Activated CD4-positive, CD25-positive, alpha-beta regulatory T cell (primary cell): ENCODE measurements at places on chromosomes 3 and 15.

GRCh38 chr3:42511201-42511600, 8.8 kb downstream of the VIPR1 start:
- DNase-seq = no peak

- DNase-seq = no peak
Observed at GRCh38 chr15:70407955-70408354, 310.2 kb upstream of the TLE3 start.

DNA sequence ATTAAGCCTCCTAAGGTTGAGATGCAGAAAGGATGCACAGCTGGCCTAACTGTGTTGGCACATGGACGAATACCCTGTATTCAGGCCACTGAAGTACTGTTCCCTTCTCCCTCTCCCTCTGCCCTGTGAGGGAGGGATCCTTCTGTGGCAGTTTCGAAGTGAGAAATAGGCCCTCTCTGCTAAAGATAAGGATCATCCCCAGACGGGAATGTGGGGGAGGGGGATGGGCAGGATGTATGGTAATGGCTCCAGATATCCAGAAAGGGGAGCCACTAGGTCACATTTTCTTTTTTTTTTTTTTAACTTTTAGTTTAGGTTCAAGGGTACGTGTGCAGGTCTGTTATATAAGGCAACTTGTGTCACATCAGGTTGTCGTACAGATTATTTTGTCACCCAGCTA, 463.1 kb downstream of the TBL1XR1 start:
- DNase-seq = no peak

- no peak for DNase-seq
Observed at GRCh38 chr3:244041-244440, 47.5 kb downstream of the CHL1 start.

GRCh38 chr3:132253262-132253878, 63.8 kb upstream of the ACP3 start:
- DNase-seq = no peak

DNA sequence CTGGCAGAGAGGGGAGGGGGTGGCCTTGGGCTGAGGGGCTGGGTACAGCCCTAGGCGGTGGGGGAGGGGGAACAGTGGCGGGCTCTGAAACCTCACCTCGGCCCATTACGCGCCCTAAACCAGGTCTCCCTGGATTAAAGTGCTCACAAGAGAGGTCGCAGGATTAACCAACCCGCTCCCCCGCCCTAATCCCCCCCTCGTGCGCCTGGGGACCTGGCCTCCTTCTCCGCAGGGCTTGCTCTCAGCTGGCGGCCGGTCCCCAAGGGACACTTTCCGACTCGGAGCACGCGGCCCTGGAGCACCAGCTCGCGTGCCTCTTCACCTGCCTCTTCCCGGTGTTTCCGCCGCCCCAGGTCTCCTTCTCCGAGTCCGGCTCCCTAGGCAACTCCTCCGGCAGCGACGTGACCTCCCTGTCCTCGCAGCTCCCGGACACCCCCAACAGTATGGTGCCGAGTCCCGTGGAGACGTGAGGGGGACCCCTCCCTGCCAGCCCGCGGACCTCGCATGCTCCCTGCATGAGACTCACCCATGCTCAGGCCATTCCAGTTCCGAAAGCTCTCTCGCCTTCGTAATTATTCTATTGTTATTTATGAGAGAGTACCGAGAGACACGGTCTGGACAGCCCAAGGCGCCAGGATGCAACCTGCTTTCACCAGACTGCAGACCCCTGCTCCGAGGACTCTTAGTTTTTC, 4.9 kb downstream of the ISL2 start:
- DNase-seq = no peak

GRCh38 chr3:11136830-11137626, 17.3 kb upstream of the HRH1 start:
- no peak for DNase-seq

GRCh38 chr3:105387122-105387751, 20.5 kb downstream of the ALCAM start:
- DNase-seq = no peak

DNA sequence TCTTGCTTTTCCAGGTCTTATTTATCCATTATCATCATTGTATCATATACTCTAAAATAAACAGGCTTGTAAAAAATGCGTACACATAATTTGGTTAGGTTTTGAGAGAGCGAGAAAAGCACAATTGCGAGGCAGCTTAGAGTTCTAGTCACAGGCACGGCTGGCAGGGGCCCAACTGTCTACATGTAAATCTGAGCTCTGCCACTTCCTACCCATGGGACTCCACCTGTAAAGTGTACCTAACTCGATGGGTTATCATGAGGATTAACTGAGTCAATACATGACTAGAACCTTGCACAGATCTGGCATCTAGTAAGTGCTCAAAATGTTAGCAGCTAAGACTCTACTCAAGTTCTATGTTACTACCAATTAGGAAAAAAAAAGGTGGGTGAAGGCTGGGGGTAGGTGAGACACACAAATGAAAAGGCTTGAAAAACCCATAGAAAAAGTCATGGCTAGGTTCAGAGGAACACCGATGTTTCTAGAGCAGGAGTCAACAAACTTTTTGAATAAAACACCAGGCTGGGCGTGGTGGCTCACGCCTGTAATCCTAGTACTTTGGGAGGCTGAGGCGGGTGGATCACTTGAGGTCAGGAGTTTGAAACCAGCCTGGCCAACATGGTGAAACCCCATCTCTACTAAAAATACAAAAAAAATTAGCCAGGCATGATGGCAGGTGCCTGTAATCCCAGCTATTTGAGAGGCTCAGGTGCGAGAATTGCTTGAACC, 36.2 kb downstream of the GLB1 start:
- DNase-seq = peak; percentile 61

DNA sequence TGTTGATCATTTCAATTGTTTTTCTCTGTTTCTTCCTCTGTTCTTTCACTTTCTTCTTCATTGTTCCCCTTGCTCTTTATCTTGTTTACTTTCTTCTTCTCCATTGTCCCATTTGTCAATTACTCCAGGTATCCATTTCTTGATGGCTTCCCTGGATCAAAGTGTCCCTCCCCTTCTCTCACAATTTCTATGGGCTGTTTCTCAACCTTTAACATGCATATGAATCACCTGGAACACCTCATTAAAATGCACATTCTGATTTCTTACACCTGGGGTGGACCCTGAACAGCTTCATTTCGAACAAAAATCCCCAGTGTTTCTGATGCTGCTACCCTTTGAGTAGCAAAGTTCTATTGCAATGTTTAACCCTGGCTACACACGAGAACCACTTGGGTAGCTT, 454.8 kb downstream of the EPHA6 start:
- no peak for DNase-seq

DNA sequence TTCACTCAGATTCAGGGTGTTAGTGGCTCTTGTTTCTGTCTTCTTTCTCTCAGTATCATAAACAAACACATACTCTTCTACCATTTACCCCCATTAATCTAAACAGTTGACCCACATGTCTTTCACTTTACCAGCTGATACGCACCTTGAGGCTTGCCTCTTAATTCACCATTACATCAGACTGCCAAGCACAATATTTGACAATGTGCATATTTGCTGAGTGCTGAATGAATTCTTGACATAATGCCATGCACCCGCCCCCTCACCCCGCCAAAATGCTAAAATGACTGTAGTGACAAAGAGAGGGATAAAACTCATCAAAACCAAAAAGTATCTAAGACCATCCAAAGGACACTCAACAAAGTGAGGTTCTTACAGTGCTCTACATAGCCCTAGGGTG, 57.4 kb downstream of the NGLY1 start:
- no peak for DNase-seq

DNA sequence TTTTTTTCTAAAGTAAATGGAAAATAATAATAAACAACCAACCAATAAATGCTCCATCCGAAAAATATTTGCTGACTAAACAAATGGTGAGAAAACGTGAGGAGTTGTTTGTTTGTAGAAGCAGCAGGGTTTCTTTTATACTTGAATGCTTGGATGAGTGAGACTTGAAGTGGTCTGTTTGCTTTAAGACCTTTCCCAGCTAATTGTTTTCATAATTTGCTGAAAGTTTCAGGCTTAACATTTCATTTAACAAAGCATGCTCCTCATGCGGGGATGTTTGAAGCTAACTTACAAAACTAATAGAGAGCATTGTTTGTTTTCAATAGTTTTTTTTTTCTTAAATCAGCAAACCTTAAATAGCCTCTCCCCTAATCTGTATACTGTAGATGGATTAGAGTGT, 484.6 kb downstream of the ROBO2 start:
- DNase-seq = no peak

- DNase-seq = no peak
Observed at GRCh38 chr15:101675015-101675414, 22.8 kb upstream of the TM2D3 start.

DNA sequence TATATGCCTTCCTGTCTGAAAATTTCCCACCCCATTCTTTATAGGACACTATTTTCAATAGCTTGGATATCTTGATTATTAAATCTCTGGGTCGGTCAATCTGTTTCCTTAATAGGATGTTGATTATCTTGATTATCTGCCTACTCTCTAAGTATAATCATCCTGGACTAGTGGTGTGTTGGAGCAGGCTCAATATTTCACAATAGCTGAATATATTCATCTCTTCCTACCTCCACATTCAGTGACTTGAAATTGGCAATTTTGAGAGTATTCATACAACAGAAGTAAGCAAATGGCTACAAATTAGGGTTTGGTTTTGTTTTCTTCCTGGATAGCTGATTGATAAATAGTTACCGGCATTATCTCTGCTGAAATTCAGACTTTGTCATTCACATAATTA, 1162.6 kb downstream of the ROBO1 start:
- no peak for DNase-seq

- no peak for DNase-seq
Observed at GRCh38 chr3:42149532-42149931, 58.4 kb downstream of the TRAK1 start.

GRCh38 chr3:53826048-53826447, 20.2 kb downstream of the CHDH start:
- DNase-seq = no peak

DNA sequence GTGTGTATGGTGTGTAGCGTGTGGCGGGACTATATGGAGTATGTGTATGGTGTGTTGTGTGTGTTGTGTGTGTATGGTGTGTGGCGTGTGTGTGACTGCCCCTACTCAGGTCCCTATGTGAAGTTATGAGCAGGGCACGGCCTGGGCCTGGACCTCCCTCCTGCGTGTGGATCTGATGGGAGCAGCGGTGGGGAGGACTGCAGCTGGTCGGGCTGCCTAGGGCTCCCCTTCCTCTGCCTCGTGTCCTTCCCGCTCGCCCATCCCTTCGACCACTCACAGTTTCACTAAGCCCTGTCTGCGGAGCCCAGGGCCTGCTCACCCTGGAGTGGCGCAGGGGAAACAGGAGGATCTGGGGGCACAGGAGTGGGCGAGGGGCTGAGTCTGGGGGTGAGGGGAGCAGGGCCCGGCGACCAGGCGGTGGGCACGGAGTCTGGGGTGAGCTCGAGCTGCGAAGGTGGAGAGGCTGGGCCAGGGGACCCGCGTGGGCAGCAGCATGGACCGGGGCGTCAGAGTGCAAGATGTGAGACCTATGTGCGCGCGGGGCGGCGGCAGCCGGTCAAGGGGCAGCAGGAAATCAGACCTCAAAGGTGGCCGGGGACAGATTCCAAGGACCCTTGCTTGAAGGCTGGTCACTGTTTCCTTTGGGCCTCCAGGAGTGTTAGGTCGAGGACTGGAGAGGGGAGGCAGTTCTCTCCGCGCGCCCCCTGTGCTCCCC, 26.6 kb downstream of the GABRA5 start:
- DNase-seq = no peak

- no peak for DNase-seq
Observed at GRCh38 chr3:29453284-29454001, 172.6 kb downstream of the RBMS3 start.

DNA sequence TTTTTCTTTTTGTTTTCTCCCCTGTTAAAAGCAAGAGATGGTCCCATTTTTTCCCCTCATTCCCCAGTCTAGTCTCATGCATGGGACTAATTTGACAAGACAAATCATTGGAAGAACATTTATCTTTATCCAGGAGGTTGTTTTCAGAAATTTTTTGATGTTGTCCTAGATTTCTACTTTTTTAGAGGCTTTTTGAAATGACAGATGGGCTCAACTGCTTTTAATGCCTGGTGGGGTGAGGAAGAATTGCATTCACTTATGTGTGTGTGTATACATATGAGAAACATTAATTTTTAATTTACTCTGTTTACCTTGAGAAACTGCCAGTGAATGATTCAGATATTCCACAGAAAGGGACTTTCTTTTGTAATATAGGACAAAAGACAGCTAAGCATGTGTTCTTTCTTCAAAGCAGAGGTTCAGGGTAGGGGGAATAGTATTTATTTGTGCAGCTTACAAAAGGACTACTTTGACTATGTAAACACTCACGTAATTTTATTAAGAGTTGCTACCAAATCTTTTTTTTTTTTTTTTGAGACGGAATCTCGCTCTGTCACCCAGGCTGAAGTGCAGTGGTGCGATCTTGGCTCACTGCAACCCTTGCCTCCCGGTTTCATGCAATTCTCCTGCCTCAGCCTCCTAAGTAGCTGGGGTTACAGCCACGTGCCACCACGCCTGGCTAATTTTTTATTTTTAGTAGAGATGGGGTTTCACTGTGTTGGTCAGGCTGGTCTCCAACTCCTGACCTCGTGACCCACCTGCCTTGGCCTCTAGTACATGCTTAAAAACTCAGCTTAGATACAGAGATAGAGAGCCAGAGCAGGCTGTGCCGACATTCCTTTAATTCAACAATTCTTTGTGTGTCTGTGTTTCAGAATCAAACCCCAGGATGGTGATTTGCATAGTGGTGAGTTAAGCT, 130.1 kb upstream of the RARB start:
- DNase-seq = no peak

- DNase-seq = no peak
Observed at GRCh38 chr3:157318639-157319288, 117.9 kb upstream of the PTX3 start.

- no peak for DNase-seq
Observed at GRCh38 chr3:123984957-123985356, 7.0 kb downstream of the ROPN1 start.

DNA sequence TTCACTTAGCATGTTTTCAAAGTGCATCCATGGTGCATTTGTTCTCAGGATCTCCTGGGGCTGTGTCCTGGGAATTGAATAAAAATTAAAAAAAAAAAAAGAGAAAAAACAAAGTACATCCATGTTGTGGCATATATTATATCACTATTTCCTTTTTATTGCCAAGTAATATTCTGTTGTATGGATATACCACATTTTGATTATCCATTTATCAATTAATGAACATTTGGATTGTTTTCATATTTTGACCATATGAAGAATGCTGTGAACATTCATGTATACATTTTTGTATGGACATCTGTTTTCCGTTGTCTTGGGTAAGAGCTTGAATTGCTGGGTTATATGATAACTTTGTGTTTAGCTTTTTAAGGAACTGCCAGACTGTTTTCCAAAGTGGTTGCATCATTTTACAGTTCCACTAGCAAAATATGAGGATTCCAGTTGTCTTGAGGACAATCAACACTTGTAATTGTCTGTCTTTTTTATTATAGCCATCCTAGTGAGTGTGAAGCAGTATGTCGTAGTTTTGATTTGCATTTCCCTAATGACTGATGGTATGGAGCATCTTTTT, 44.5 kb downstream of the CTDSPL2 start:
- no peak for DNase-seq

GRCh38 chr3:29185706-29186105, 95.2 kb upstream of the RBMS3 start:
- no peak for DNase-seq

GRCh38 chr3:58518291-58518789, 18.6 kb downstream of the ACOX2 start:
- DNase-seq = no peak

GRCh38 chr3:143559296-143559695, 289.0 kb downstream of the SLC9A9 start:
- no peak for DNase-seq

- no peak for DNase-seq
Observed at GRCh38 chr3:18633002-18633401, 207.9 kb upstream of the SATB1 start.

- no peak for DNase-seq
Observed at GRCh38 chr3:97940034-97940433, 32.2 kb downstream of the RIOX2 start.
